ENCODE measurements at places on chromosomes 7 and 10. TPM values are rescaled to one million over a fixed set of nuclear protein-coding genes. Genes with fewer than 3 reads are reported as not detected.

The GPR15LG gene
- total RNA-seq, result not detected

- no peak for DNase-seq
These were observed 1.3 kb downstream of the RBP4 start for GRCh38 chr10:93599778-93600177.

The TMEM213 gene
- not detected for total RNA-seq

GRCh38 chr10:24806262-24806661 lies 82.6 kb upstream of the ARHGAP21 start:
- no peak for DNase-seq

DNA sequence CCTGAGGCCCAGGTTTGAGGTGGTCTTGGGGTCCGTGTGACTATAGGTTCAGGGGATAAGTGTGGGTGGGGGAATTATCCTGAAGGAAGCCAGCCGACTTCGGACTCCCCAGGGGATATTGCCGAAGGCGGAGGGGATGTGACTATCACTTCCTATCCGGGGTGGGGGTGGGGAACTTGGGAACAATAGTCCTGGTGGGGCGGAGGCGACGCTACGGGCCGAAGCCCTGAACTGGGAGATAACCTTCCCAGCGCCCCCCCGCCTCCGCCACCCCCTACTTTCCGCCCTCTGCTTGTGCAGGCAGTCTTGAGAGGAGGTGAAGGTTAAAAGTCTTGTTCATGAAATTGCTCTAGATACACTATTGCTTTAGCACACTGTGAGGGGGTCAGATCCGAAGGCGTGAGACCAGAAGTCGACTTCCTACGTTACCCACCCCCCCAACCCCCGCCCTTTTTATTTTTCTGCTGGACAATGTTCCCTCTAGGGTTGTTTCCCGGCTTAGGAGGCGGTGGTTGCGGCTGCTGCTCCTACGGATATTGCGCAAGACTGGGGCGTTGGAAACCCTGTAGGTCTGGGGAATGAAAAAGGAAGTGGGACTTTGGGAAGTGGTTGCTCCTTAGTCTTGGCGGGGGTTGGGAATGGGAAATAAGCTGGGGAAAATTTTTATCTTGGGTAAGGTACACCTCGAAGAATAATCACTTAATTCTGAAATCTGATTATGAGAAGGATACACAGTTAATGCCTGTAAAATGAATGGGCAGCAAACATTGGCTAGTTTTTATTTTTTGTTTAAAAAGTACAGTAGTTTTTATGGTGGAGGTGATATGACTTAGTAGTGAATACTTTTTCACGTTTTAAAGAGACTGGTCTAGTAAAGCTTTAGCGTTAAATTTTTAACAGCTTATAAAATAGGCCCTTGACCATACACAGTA lies 1.5 kb downstream of the PTPN12 start:
- peak; percentile 93 for DNase-seq

GRCh38 chr10:944034-944831 lies 12.7 kb upstream of the LARP4B start:
- DNase-seq, result peak; percentile 25

The UBTD1 gene
- total RNA-seq, result 21.9 TPM

DNA sequence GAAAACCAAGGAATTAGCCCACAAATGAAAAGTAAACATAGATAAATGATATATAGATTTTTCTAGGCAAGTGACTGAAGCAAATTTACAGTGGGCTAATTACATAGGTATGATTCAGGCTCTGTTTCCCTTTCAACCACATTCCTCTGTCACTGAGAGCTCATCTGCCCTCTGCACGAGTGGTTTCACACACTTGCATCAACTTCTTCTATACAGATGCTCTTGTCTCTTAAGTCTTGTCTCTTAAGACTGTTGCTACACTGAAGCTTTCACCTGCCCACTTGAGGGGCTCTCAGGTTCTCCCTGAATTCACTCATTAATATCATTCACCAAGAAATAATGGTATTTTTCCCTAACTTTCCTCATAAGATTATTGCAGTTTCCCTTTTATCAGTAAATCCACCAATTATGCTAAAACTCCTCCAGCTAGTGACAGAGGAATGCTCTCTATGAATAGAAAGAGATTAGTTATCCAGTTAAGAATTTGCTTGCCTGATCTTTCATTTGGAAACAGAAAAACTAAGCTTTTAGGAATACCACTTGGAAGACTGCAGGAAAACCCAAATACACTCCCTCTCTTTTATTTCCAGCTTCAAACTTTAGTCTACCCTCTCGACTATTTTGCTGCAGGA lies 95.7 kb downstream of the ELAPOR2 start:
- DNase-seq, result no peak

GRCh38 chr7:1120791-1121190 lies 32.9 kb downstream of the GPER1 start:
- no peak for DNase-seq

DNA sequence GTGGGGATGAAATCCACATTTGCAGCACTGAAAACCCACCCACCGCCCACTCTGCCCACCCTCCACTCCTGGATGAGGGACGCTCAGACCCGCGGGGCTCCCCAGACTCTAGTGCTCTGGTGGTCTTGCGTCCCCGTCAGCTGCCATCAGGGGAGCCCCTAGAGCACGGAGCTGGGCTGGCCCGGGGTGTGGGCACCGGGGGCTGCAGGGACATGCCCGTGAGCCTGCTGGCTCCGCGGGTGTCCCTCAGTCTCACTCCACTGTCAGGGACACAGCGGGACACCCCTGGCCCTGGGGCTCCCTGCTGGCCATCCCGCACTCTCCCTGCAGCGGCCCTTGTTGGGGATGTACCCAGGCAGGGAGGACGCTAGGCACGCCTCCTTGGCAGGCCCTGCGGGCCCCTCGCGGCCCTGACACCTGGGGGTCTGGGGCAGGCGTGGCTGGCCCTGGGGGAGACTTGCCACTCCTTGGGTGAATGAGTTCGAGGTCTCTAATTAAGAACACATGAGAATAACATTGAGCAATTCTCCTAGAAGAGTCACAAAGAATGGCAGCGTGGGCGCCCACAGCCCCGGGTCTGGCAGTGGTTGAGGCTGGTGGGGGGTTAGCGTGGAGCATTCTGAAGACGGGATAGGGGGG lies 64.2 kb downstream of the CFAP46 start:
- no peak for DNase-seq

Data from IMR-90 (cell line).